A549 treated with DMSO at 1 μM for 4 hours (cell line): ENCODE measurements at places on chromosomes 6 and 20. TPM values are rescaled to one million over a fixed set of nuclear protein-coding genes. Genes with fewer than 3 reads are reported as not detected.

Gene PPT2
- total RNA-seq, result 8.4 to 10.4 TPM (median 8.8 TPM) in 5 replicates

Gene PRL
- not detected in 5 replicates for total RNA-seq

Gene NDUFAF4
- total RNA-seq, result 36.6 to 58.1 TPM (median 51.7 TPM) in 5 replicates

Gene MYT1
- total RNA-seq, result 0.09 to 0.38 TPM (median 0.13 TPM) in 5 replicates

Gene BMP5
- total RNA-seq, result 0.03 to 0.05 TPM in 2 of 5 replicates, not detected in the others

Gene BPIFB1
- 0.12 to 0.14 TPM in 2 of 5 replicates, not detected in the others for total RNA-seq

Gene ILRUN
- 31.0 to 33.6 TPM (median 32.8 TPM) in 5 replicates for total RNA-seq

Gene SMIM26
- 131 to 174 TPM (median 136 TPM) in 5 replicates for total RNA-seq

Gene PDE7B
- total RNA-seq, result 1.3 to 2.3 TPM (median 1.6 TPM) in 5 replicates

Gene CLPSL1
- not detected in 5 replicates for total RNA-seq

Gene FAXC
- total RNA-seq, result 6.3 to 8.8 TPM (median 6.8 TPM) in 5 replicates

Gene GTSF1L
- not detected in 5 replicates for total RNA-seq

Gene RIMS4
- 1.2 to 1.9 TPM (median 1.6 TPM) in 5 replicates for total RNA-seq

Gene COL20A1
- 0.67 to 1.6 TPM (median 1.3 TPM) in 5 replicates for total RNA-seq

Gene LCA5
- 0.59 to 1.3 TPM (median 1.0 TPM) in 5 replicates for total RNA-seq

Gene NOX3
- not detected in 5 replicates for total RNA-seq

Gene CYP24A1
- total RNA-seq, result 329 to 652 TPM (median 589 TPM) in 5 replicates

Gene SDHAF4
- 3.6 to 6.0 TPM (median 5.0 TPM) in 5 replicates for total RNA-seq

Gene SLC12A5
- 11.4 to 17.7 TPM (median 12.1 TPM) in 5 replicates for total RNA-seq

Gene TMEM30A
- 38.0 to 56.8 TPM (median 50.9 TPM) in 5 replicates for total RNA-seq

Gene DPPA5
- not detected in 5 replicates for total RNA-seq

Gene GPX5
- not detected in 5 replicates for total RNA-seq

Gene ZBTB22
- 3.3 to 4.9 TPM (median 3.9 TPM) in 5 replicates for total RNA-seq

Gene FHL5
- not detected in 5 replicates for total RNA-seq

Gene IRF4
- total RNA-seq, result 0.09 to 0.32 TPM (median 0.12 TPM) in 5 replicates

Gene TRIM10
- not detected in 5 replicates for total RNA-seq

Gene GSTA1
- not detected in 5 replicates for total RNA-seq

Gene ARMC2
- 1.5 to 3.8 TPM (median 2.1 TPM) in 5 replicates for total RNA-seq

Gene PTPRT
- not detected in 5 replicates for total RNA-seq

Gene UST
- 2.6 to 3.0 TPM (median 2.8 TPM) in 5 replicates for total RNA-seq

Gene TTPAL
- total RNA-seq, result 13.3 to 18.3 TPM (median 14.4 TPM) in 5 replicates

Gene CDS2
- 41.8 to 64.8 TPM (median 56.8 TPM) in 5 replicates for total RNA-seq

Gene B3GAT2
- total RNA-seq, result 0.02 to 0.06 TPM (median 0.04 TPM) in 3 of 5 replicates, not detected in the others

Gene OLIG3
- total RNA-seq, result not detected in 5 replicates

Gene ACSS1
- total RNA-seq, result 7.1 to 11.4 TPM (median 10.6 TPM) in 5 replicates

Gene IMPG1
- total RNA-seq, result not detected in 5 replicates

Gene FLRT3
- 1.5 to 2.5 TPM (median 1.9 TPM) in 5 replicates for total RNA-seq

Gene ARG1
- total RNA-seq, result not detected in 5 replicates
